ENCODE measurements at places on chromosomes 13 and 19.

DNA sequence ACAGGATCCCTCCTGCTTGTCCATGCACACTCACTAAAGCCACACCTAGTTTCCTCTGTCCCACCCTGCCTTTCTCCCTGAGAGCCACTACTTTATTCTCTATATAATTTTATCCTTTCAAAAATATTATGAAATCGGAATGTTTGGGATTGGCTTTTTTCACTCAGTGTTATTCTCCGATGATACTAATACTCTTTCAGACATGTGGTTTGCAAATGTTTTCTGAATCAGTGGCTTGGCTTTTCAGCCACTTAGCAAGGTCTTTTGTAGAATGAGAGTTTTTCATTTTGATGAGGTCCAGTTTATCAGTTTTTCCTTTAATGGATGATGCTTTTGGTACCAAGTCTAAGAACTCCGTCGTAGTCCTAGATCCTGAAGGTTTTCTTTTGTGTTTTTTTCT lies 11.6 kb downstream of the SPATA13 start:
- no peak for DNase-seq

- no peak for DNase-seq
These were observed 16.0 kb downstream of the MAU2 start for GRCh38 chr19:19336597-19336996.

GRCh38 chr13:113862931-113863523 lies 849 bp downstream of the GAS6 start:
- no peak for DNase-seq

DNA sequence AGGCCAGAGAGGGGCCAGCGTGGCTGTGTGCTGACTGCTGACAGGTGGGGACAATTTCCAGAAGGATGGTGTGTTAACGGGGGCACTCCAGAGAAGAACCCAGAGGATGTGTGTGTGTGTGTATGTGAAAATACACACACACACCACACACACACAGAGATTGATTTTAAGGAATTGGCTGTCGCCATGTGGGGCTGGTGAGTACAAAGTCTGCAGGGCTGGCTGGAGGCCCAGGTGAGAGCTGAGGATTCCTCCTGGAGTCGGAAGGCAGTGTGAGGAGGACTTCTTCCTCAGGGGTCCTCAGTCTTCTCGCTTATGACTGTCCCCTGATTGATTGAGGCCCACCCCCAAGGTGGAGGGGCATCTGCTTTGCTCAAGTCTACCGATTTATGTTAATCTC lies 7.6 kb upstream of the GJB6 start:
- no peak for DNase-seq

- no peak for DNase-seq
These were observed 597.4 kb downstream of the UQCRFS1 start for GRCh38 chr19:28615546-28615916.

- no peak for DNase-seq
These were observed 17.8 kb downstream of the LMTK3 start for GRCh38 chr19:48493718-48494401.

GRCh38 chr13:102892503-102892902 lies 46.7 kb downstream of the ERCC5 start:
- no peak for DNase-seq

- no peak for DNase-seq
These were observed 17.3 kb upstream of the DCLK1 start for GRCh38 chr13:36148446-36148845.

DNA sequence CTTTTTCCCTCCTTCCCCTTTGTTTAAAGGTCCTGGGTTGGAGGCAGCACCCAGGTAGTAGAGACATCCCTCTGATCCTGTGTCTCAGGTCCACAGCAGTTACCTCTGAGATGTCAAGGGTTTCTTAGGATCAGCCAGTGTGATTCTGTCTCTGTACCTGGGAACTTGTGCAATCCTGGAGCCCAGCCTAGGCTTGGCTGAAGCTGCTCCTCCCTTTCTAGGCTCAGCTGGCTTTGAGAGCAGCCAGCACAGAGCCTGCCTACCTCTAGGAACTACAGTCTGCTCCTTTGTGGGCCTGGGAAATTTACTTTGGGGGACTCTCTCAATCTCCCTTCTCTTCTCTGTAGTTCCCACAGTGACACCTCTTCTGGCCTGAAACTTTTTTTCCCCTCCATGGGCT lies 171.6 kb downstream of the MTUS2 start:
- no peak for DNase-seq

DNA sequence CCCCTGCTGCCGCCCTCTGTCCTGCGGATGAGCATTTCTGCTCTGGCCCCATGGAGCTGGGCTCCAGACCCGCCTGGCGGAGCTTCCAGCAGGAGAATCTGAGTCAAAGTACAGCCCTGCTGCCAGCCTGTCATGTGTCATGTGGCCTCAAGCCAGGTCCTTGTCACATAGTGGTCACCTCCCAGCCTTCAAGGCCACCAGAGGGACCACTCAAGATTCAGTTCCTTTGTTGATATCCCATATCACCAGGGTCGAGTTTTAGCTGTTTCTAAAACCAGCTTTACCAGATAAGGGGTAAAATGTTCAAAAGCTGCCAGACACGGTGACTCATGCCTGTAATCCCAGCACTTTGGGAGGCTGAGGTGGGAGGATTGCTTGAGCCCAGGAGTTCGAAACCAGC lies 13.4 kb downstream of the THOP1 start:
- no peak for DNase-seq

DNA sequence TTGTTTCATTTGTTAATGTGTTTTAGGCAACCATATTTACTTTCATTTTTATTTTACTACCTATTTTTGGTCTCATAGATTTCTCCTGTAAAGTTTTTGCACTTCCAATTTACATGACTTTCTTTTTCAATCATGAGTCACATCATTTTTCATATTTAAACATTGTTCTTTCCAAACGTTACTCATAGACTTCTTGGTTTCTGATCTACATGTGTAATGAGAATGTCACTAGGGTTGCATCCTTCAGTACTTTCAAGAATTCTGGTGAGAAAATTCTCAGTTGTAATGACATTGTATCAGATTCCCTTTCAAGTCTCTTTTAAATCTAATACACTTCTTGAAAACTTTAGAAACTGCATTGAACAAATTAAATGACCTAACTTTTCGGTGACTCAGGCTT lies 991.7 kb downstream of the EFNB2 start:
- DNase-seq: no peak

DNA sequence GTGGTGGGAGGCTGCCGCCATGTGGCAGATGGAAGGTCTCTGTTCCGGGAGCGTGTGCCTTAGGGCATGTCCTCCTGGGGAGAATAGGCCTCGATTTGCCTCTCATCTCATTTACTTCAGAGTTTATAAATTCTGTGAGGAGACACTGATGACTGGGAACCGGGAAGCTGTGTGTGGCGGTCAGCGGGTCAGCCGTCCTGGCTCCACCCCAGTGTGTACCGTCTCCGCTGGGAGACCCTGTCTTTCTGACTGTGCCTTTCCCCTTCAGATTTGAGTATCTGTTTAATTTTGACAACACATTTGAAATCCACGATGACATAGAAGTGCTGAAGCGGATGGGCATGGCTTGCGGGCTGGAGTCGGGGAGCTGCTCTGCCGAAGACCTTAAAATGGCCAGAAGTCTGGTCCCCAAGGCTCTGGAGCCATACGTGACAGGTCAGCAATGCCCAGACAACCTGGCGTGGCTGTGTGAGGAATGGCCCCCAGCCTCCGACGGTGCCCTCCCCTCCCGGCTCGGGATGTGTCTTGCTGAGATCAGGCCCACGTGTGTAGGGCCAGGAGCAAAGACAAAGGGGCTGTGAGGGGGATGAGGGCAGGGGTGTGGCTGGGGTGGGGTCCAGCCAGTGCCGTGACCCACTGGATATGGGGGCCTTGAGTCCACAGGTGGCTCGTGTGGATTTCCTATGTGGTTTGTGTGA lies 21.6 kb downstream of the ATP4B start:
- no peak for DNase-seq

GRCh38 chr13:51833980-51834379 lies 11.0 kb downstream of the TMEM272 start:
- DNase-seq: no peak

DNA sequence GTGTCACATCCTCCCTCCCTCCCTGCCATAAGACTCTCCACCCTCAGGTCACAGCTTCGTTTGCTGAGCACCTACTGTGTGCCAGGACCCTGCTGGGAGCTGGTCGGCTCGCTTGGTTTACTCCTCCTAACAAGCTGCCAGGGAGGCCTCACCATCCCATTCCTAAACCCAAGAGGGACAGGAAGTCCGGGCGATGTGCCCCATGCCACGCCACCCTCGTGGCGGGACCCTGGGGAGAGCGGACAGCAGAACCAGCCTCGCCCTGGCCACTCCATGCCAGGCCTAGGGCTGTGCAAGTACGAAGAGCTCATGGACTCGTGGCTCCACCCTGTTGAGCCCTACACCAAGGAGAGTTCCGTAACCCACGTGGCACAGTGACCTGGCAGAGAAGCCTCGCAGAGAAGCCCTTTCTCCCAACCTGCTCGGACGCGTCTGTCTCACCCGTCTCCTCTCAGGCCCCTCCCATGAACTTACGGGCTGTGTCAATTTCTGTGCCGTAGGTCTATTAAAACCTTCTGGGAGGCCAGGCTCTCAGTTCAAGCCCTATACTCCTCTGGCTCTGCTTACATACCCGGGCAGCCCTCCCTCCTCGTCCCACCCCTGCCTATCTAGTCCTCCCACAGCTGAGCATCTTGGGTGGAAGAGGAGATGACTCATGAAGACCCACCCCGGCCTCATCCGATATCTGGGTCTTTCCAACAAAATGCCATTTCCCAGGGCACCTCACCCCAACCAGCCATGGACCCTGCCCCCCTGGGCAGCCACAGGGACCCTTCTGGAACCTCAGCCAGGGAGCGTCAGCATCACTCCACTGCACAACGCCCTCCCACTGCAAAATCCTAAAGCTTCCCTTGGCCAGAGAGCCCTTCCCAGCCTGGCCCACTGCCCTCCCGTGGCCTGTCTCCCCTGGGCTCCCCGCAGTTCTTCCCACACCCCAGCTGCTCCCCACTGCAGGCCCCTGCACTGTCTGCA lies 2.6 kb downstream of the UBXN6 start:
- DNase-seq: no peak

DNA sequence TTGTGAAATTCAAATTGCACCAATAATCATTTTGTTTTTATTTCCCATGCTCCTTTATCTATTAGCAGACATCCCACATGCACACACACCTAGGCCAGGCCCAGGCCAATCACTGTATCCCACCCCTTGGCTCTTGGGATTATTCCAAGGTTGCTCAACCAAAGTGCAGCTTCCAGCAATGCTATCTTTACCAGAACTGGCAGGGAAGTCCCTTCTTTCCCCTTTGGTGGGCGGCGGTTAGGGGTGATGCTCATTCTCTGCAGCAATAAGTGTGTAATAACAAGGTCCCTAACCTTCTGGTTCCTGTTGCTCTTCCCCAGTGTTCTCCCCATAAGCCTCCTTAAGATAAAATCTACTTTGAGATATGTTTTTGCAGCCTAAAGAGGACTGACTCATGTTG lies 18.3 kb upstream of the KCTD12 start:
- DNase-seq: no peak

DNA sequence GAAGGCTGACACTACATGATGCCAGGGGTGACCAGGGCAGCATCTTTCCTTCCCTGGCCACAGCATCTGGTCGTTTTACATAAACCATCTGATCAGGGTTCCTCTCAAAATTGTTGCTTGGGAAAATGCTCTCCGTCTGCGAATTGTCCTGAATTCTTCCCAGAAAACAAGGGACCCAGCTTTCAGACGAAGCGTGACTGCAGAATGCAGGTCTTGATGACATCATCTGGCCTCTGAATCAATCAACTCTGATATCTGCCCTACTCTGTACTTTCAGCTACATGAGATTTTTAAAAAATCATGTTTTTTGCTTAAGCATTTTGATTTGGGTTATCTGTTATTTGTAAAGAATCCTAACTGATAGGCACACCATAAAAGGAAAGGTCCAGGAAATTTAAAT lies 246.6 kb upstream of the IRS2 start:
- DNase-seq: no peak

GRCh38 chr19:47854459-47854858 lies 4.6 kb upstream of the TPRX2 start:
- no peak for DNase-seq

DNA sequence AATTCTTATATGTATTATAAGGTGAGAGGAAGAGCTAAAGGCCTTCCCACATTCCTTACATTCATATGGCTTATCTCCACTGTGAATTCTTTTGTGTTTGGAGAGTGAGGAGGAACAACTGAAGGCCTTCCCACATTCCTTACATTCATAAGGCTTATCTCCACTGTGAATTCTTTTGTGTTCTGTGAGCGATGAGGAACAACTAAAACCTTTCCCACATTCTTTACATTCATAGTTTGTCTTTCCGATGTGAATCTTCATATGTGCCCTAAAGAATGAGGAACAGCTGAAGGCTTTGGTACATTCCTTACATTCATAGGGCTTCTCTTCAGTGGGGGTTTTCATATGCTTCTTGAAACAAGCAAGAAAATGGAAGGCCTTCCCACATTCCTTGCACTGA lies 13.3 kb downstream of the ZNF699 start:
- DNase-seq: no peak

DNA sequence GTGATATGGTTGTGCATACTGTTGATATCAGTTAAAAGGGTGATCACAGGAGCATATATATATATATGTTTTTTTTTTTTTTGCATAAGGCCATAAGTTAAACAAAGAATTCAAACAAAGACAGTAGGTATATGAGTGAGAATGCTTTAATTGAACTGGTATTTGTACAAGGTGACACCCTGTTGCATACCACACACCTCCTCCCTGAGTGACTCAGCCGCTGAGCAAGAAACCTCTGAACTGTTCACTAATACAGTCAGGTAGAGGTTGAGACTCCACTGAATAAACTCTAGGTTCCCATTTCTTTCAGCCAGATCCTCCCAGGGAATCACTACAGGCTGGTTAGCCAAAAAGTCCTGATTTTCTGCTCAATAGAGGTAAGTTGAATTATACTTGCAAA lies at the start of gene SCEL:
SCEL (plus strand) TSS at position 259 of the 400 bp plus-strand sequence. CDS start 20,170 bp downstream, outside the sequence.
- no peak for DNase-seq

GRCh38 chr13:73618275-73618865 lies 515.8 kb downstream of the KLF12 start:
- DNase-seq: no peak

DNA sequence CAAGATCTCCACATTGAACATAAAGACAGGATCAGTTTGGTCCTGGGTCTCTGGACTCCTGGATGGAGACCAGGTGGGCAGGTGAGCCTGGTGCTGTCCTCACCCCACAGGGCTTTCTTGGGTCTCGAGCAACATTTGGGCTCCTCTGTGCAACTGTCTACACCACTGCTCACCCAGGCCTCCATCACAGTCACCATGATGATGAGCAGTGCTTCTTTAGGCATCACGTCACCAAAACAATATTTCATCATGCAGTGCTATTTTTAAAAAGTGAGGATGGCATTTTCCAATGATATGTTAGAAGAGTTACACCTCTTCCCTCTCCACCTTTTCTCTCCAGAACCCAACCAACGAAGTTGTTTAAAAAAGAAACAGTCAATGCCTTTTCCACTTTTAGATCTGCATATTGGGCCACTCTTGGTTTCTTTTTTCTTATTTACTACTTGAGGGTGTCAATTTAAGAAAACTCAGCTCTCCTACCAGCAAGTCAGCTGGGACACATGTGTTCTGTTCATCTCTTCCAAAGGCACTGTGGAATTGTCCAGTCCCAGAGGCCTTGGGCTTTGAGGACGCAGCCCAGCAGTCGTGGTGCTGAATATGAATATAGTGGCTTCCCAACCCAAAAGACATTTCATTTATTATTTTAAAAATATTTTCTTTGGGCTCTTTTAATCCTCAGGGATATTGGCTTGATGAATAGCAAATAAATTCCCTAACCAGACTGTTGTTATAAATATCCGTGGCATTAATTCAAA lies 405.7 kb downstream of the KCNRG start:
- DNase-seq: no peak

GRCh38 chr13:73720216-73720840 lies 413.9 kb downstream of the KLF12 start:
- no peak for DNase-seq

Measured in NK-92 treated with Interleukin-12 subunit alpha and Interleukin-12 subunit beta, amount 100 ng/mL, for 24 hours (cell line).